GM06990 (cell line): ENCODE measurements at places on chromosomes 6 and 20.
A peak's percentile ranks its signal among the peaks of the same experiment; 100 is the strongest.

DNA sequence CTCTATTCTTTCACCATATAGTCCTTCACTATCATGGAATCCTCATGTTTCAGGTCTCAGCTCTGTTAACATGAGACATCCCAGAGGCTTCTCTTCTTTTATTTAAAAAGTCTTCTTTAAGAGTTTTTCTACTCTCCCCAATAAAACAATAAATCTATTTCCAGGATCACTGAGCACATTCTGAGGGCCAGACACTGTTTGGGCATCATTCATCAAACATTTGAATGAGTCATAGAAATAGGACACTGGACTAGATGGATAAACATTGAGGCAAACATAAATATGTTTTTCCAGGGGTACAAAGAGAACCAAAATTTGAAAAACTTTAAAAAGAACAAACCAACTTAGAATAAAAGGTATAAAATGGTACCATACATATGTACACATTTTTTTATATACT, 554.4 kb downstream of the KIF16B start:
- no peak for DNase-seq

GRCh38 chr6:150590446-150590845, 9.2 kb upstream of the PLEKHG1 start:
- no peak for DNase-seq

DNA sequence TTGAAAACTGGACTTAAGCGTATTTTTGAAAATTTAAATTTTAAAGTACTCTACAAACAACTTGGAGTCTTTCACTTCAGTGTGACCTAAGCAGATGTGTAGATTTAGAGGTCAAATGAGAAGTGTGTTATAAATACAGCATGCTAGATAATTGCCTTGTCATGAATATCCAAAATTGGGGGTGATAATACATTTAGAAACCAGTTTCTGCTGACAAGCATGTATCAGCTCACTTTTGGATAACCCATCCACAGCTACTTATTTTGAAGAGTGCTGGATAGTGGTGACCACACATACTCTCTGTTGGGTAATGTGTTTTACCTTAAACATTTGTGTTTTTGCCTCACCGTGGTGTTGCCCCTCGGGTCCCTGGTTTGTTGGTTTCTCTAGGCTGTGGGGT, 14.9 kb downstream of the RREB1 start:
- no peak for DNase-seq

DNA sequence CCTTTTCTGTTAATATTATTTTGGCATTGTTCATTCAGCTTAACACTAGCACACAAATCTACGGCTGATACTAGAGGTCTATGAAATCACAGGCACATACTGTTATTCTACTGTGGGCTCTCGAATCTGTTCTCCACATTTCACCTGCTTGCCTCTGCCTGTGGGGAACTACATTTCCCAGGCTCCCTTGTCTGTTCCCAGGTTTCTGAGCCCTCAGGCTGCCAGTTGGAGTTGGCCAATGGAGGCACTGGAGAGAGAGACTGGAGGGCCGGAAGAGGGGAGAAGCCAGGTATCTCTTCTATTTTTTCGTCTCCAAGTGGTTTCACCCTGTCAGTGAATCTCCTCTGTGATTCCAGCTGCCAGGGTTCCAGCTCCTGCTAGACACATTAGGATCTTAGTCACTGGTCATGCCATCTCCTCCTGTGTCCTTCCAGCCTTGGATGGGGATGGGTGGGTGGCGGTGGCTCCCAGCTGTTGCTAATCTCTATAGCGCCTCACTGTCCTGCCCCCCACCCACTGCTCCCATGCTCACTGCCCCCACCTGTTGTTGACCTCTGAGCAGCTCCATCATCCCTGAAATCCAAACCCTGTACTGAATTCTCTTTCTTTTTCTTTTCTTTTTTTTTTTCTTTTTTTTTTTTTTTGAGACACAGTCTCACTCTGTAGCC, 188.2 kb downstream of the LRFN2 start:
- DNase-seq, result no peak

DNA sequence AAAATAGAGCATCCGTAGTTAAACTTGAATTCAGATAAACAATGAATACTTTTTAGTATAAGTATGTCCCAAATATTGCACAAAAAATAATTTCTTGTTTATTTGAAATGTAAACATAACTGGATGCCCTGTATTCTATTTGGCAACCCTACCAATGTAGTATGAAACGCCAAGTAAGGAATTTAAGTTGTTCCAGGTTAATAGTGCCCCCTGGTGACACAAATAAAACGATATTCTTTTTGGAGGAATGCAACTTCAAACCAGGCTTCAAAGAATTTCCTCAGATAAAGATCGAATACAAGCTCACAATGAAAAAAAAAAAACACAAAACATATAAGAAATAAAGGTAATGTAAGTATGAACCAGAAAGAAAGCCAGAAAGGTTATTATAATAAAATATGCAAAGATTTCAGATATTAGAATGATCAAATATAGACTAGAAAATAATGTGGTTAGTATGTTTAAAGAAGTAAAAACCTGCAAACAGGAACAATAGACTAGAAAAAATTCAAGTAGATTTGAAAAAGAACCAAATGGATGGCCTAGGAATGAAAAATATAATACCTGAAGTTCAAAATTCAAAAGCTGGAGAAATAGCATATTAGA, 18.4 kb upstream of the AKAP7 start:
- DNase-seq, result peak; percentile 23

GRCh38 chr6:149032599-149033405, 284.7 kb upstream of the TAB2 start:
- peak; percentile 79 for DNase-seq
